Foreskin keratinocyte (primary cell): ENCODE measurements at places on chromosomes 2 and 18. TPM values are rescaled to one million over a fixed set of nuclear protein-coding genes. Genes with fewer than 3 reads are reported as not detected.

The WDR12 gene
- polyA plus RNA-seq: 68.4 and 81.2 TPM in 2 replicates

The FBXO11 gene
- 16.2 and 17.9 TPM in 2 replicates for polyA plus RNA-seq

The DHRS9 gene
- polyA plus RNA-seq: 0.09 and 0.10 TPM in 2 replicates

The TXNDC2 gene
- 0.02 TPM in 1 of 2 replicates, not detected in the other for polyA plus RNA-seq

The ACMSD gene
- not detected in 2 replicates for polyA plus RNA-seq

The HNMT gene
- 0.84 and 0.89 TPM in 2 replicates for polyA plus RNA-seq

The RAB27B gene
- 0.47 and 0.96 TPM in 2 replicates for polyA plus RNA-seq

The SCTR gene
- polyA plus RNA-seq: not detected in 2 replicates

GRCh38 chr2:9299161-9300100 lies 92.8 kb downstream of the ASAP2 start:
- peak; percentile 26 for DNase-seq

DNA sequence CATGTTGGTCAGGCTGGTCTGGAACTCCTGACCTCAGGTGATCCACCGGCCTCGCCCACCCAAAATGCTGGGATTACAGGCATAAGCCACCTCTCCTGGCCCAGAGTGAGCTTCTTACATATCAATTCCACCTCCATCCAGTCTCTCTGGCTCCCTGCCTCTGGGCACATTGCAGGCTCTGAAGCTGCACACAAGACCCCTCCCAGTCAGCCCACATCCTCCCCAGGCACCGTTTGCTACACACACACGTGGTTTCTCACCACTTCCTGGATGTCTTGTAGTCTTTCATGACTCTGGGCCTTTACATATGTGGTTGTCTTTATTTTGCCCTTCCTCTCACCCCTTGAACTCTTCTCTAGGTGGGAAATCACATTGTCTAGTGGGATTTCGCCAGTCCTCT lies 64.0 kb upstream of the CABLES1 start:
- DNase-seq: no peak

DNA sequence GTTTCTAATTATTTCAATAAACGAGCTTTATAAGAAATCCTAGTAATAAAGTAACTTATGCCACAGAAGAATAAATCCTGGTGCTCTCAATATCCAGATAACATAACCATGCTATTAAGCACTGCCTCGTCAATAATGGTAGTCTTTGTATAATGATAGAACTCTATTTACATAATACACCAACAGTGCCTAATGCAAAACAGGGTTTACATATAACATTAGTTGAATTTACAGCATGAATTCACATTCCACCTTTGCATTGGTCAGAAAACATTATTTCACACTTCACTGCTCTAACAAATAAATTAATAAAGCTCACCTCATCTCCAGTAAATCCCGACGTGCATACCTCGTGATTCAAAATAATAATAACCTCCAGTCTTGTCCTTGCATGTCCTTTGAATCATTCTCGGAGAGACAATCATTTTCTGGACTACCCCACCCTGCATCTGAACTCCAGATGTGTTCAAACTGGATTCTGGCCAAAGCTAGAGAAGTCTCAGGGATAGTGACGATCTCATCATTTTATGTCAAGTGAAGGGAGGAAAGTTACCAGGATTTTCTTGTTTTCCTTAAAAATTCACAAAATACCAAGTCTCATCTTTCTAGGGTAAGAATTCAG lies 189.2 kb downstream of the NCKAP5 start:
- peak; percentile 97 for DNase-seq

GRCh38 chr18:71011389-71011788 lies 722.5 kb downstream of the SOCS6 start:
- no peak for DNase-seq

- no peak for DNase-seq
Measured at GRCh38 chr2:191176305-191176704, 25.5 kb upstream of the STAT4 start.

- DNase-seq: no peak
Measured at GRCh38 chr2:203987959-203988358, 51.4 kb downstream of the ICOS start.

- no peak for DNase-seq
Measured at GRCh38 chr2:9738535-9739496, 104.5 kb upstream of the TAF1B start.

DNA sequence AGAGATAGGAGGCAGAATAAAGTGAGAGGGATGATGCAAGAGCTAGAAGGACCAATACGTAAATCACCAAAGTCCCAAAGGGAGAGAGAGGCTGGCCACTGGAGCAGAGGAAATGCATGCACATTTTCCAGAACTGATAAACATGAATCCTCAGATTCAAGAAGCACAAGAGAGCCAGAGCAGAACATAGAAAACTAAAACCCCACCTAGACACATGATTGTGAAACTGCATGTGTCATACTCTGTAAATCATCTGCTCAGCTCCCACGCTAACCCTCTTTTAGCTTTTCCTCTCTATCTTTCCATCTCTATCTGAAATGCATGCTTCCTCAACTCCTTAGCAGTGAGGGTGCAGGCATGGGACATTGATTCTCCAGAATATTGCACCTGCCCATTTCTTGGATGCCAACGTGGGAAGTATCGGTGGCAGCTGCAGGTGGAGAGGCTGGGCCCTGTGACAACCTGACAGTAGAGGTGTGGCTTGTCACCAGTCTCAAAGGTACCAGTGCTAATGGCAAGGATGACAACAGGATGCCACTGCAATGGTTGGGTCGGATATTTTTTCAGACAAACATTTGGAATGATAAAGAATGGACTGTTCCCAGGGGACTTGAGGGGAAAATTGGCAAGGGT lies 89.3 kb upstream of the OTOS start:
- DNase-seq: no peak

DNA sequence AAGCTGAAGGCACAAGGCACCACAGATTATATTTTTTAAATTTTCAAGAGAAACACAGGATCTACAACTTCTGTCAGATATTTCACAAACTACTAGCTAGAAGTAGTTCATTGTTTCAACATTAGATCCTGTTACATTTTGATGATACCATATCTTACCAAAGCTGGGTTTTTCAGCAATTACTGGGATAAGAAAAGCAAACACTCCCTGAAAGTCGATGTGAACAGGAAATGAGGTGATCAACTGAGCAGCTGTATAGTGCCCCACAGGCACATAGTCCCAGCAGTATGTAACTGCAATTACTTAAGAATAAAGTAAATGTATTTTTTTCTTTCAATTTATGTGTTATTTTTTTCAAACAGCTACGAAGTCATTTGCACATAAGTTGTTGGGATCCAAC lies 103.5 kb downstream of the DNER start:
- no peak for DNase-seq

DNA sequence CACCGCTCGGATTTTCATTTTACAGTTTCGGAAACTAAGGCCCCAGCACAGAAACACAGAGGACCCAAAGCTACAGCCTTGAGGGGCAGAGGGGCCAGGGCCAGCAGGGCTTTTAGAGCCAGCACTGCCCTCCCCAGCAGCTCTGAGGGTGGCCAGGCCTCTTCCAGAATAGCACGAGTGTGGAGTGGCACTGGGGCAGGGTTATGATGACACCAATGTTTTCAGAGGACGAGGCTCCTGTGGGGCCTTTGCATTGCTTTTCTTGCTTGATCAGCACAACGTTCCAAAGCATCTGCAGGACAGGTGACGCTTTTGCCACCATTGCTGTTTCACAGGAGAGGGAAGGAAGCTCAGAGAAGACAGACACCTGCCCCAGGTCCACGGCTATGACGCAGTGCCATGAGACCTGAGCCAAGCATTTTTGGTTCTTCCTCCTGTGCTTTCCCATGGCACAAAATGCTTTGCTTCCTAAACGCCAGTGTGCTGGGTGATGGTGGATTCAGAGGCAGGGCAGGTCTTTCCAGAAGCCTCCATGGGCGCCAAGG lies 126.9 kb downstream of the MBP start:
- no peak for DNase-seq

- no peak for DNase-seq
Measured at GRCh38 chr2:174796319-174796771, 32.1 kb upstream of the CHRNA1 start.
